ENCODE measurements at places on chromosomes 16 and 17.

DNA sequence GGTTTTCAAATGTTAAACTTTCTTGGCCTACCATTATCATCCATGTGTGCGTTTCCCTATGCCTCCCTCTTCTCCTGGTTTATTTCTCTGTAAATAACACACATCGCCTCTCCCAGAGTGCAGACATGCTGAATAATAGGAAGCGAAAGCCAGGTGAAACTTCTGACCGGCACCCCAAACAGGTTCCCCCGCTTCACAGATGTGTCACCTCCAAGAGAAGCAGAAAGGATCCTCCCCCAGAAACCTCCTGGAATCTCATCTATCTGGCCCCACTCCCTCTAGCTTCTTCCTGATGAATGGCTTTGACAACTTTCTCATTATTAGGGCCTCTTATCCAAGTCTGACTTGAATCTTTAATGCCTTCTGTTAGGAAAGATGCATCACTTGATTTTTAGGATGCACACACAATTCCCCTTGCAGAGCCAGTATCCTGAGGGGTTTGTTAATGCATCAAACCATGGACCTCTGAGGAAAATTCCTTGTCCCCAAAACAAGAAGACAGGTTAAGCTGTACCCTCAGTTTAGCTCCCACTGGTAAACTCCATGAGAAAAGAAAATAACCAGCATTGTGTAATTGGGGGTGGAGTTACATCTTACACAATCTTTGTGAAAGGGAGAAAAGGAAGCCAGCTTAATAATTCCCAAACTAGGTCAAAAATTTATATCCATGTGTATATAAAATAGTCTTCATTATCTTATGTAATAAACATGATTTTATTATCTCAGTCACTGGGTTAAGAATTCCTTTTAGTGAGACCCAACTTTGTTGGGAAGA, 20.1 kb upstream of the HYDIN start:
- no peak for DNase-seq

DNA sequence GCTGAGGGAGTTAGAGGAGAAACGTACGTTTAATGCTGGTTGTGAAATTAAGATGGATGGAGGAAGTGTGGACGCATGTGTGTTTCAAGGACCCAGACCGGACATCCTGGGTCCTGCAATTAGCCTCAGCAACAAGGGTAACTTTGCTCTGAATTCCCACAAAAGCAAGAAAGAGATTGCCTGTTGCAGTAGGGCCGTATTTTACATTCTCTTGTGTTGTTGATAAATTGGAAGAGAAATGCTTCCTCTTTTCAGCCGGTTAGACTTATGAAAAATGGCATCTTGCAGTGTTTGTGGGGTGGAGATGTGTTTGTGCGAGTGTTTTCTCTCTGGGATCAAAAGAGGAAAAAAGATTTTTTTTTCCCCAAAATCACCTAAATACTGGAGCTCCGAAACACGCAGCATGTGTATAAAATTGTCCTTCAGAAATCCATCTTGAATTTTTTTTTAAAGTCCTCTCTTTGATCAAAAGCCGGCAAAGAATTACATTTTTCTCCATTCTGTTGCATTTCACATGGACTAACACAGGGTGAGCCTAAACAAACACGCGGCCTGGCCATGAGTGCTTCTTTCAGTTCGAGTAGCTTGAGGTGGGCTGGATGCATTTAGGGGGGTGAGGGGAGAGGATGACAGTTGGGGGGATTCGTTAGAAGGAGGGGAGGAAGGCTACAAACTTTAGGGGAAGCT, 251.6 kb downstream of the C16orf95 start:
- DNase-seq, result no peak

- DNase-seq, result no peak
Measured at GRCh38 chr17:63407741-63408330, 38.3 kb downstream of the CYB561 start.

DNA sequence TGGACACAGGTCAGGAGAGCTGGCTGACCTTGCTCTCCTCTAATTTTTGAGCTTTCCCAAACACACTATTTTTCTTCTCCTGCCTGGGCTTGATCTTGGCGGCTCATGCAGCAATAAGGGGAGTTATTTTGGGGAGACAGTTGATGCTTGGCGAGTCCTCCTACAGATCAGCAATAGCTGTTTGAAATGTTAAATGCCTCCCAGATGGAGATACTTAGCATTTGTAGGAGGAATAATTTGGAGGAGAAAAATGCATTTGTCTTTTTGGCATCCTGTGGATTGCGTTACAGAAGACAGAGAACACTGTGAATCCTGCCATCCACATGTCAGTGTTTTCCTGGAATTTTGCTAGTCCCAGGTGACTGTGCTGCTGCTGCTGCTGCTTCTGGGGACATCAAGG, 328.0 kb upstream of the XYLT1 start:
- no peak for DNase-seq

- DNase-seq, result no peak
Measured at GRCh38 chr16:27703121-27703520, 153.2 kb downstream of the KATNIP start.

GRCh38 chr16:57593021-57593420, 35.4 kb upstream of the ADGRG1 start:
- DNase-seq, result no peak

- no peak for DNase-seq
Measured at GRCh38 chr16:71467810-71468209, 5.8 kb upstream of the ZNF23 start.

DNA sequence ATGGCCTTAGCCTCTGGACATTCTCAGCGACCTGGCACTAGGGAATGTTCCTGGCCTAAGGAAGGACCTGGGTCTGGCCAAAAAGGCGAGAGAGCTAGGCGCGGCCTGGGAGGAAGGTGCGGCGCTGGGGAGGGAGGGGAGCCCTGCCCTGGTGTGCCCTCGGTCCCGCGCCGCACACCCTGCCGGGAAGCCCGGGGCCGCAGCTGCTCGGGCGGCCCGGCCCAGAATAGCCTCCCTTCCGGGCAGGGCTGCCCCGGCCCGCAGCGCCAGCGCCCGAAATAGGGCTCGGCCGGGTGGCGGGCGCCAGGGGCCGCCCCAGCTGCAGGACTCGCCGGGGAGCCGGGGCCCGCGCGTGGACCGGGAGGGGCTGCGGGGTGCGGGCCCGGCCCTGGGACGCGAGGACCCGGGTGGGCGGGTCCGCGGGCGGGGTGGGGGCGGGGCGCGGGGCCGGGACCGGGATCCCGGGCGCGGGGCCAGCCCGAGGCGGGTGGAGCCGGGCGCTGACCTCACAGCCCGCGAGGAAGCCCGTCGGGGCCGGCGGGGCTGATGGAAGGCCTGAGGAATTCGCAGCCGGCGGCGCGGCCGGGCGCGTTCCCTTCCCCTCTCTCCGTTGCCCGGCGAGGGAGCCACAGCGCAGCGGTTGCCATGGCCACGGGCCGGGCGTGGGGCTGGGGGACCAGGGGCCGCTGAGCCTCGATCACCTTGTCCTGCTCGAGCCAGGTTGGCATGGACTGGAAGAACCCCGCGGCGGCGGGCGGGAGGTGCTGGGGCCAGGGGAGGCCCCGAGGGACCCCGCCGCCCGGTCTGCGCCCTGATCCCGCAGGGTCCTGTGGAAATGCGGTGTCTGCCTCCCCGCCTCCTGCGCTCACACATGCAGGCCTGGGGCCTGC, 18.1 kb downstream of the SOCS3 start:
- no peak for DNase-seq

GRCh38 chr17:930258-930657, 49.3 kb downstream of the NXN start:
- no peak for DNase-seq

- no peak for DNase-seq
Measured at GRCh38 chr17:43169561-43170139, 1.4 kb upstream of the NBR1 start.

DNA sequence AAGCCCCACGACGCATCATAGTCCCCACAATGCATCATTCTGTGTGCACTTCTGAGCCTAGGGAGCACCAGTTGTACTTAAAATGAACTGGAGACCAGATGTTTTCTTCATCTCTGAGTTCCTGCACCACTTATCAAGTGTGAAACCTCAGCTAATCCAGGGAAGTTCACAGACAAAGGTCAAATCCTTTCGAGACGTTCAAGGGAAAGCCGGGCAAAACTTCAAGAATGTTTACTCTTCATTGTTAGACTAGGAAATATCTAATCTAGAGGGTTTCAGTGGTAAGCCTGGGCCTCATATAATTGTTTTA, 4.6 kb upstream of the PMP22 start:
- DNase-seq, result no peak

DNA sequence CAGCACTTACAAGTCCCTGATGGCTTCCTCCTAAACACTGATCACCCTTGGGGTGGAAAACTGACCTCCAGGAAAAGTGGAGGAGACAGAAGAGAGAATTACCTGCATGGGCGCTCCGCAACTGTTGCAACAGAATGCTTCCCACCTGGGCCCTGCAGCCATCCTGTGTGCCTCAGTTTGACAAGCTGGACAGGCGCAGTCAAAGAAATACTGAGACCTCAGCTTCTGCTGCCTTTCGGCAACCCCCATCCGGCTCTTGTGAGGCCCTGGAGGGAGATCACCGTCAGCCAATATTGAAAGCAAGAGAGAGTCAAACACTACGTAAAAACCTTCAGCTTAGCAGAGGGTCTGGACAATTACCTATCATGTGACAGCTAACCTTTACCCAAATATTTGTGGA, 24.8 kb downstream of the SERPINF1 start:
- no peak for DNase-seq

DNA sequence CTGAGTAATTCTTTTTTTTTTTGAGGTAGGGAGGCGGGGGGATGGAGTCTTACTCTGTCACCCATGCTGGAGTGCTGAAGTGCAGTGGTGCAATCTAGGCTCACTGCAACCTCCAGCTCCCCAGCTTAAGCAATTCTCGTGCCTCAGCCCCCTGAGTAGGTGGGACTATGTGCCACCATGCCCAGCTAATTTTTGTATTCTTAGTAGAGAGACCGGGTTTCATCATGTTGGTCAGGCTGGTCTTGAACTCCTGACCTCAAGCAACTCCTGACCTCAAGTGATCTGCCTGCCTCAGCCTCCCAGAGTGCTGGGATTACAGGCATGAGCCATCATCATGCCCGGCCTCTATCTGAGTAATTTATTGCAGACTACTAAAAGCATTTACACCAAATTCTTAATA, 19.4 kb downstream of the KPNB1 start:
- DNase-seq, result no peak

DNA sequence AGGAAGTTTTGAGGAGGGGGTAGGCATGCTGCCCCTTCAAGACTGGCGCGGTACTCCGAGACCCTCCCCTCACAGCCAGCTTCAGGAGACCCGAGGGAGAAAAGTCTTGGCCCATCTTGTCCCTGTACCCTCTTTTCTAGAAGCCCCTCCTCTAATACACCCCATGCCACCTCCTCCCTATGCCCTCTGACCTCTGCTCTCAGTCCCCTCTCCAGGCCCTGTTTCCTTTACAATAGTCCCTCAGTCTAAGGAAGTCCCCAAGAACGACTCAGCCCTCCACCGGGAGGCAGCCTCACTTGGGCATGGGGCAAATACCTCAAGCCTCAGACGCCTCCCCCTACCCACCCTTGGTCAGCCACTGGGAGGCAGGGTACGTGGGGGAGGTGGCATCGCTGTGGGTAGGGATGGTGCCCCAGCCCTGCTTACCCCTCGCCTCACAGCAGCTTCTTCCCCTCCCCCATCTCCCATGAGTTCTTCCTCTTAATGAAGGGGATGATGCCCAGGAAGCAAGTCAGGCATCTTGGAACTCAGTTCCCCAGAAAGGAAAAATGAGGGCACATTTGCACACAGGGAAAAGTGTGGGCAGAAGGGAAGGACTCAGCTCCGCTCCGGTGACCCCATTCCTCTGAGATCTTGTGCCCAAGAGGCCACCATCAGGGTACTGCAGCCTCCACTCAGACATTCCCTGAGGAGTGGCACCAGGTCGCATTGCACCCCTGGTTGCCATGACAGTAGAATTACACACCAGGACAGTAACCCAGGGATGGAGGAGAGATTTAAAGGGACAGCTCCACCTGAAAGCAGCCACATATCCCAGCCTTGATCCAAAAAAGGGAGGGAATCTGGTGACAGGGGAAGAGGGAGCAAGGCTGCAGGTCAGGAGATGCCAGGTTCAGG, 6.2 kb downstream of the MPP2 start:
- no peak for DNase-seq

GRCh38 chr16:80594756-80595155, 54.0 kb downstream of the DYNLRB2 start:
- no peak for DNase-seq

DNA sequence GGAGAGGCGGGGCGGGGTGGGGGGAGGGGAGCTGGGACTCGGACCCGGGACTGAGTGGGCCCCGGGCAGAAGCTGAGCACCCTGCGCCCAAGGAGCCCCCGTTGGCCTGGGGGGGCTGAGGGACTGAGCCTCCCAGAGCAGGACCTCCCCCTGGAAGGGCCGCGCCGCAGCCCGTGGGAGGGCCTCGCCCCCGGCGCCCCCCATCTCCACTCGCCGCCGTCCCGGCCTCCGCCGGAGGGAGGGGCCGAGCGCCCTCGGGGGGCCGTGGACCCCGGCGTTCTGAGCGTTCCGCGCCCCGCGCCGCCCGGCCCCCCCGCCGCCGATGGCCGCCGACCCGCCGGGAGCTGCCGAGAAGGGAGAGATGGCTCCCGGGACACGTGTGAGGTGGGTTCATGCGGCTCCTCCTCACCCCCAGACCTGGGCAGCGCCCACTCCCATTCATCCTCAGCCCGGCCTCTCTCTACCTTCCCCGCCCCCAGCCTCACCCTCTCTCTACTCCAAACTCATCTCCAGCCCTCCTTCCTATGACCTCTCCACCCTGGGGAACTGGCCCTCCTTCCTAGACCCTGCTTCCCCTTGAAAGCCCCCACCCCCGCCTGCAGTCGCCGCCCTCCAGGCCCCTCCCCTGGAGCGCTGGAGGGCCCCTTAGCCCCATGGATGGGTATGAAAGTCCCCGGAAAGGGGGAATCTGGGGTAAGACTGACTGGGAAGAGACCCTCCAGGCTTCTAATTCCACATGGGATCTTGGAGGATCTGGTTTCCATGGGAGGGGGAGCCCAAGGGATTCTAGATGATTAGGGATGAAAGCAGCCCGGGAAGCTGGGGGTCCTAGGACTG, 922 bp downstream of the FBXL19 start:
- DNase-seq, result no peak

DNA sequence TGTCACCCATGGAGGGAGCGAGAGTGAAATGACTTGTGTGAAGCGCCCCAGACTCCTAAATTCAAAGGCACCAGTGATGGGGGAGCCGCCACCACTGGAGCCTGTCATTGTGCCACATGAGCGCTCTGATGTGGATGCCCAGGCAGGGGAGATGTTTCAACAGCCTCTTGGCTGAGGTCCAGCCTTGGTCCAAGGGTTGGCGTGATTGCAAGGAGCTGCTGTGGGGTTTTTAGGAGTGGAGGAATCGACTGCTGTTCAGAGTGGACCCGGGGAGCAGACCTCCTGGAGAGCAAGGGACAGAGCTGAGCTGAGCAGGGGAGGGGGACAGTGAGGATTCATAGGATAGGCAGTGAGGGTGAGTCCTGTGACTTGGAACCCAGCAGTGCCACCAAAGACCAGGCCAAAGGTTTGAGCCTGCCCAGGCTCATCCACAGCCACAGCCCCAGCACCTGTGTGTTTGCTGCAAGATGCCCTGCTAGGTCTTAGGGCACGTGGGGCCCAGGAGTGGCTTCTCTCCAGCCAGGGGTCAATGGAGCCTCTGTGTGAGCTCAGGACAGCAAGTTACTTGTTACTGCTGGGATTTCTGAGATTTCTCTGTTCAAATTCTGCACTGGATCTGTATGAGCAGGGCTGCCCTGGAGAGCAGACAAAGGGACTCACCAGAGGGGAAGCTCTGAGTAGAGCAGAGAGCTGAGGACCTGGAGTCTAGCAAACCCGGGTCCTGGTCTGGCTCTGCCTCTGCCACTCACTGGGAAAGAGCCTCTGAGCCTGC, 20.3 kb downstream of the RHBDL3 start:
- DNase-seq, result no peak

GRCh38 chr16:68346892-68347480, 36.2 kb downstream of the PRMT7 start:
- DNase-seq, result no peak

- no peak for DNase-seq
Measured at GRCh38 chr17:44333371-44333770, 8.7 kb upstream of the SLC25A39 start.
